ENCODE measurements at places on chromosomes 16 and 17.
A peak's percentile ranks its signal among the peaks of the same experiment; 100 is the strongest.

- no peak for DNase-seq
Observed at GRCh38 chr17:7114241-7114874, at the start of gene ASGR2. TSS of gene ASGR2 (minus strand) at chr17:7114822. CDS start at chr17:7114240, 582 bp downstream.

- DNase-seq: no peak
Observed at GRCh38 chr17:73663614-73664013, 19.4 kb upstream of the SDK2 start.

DNA sequence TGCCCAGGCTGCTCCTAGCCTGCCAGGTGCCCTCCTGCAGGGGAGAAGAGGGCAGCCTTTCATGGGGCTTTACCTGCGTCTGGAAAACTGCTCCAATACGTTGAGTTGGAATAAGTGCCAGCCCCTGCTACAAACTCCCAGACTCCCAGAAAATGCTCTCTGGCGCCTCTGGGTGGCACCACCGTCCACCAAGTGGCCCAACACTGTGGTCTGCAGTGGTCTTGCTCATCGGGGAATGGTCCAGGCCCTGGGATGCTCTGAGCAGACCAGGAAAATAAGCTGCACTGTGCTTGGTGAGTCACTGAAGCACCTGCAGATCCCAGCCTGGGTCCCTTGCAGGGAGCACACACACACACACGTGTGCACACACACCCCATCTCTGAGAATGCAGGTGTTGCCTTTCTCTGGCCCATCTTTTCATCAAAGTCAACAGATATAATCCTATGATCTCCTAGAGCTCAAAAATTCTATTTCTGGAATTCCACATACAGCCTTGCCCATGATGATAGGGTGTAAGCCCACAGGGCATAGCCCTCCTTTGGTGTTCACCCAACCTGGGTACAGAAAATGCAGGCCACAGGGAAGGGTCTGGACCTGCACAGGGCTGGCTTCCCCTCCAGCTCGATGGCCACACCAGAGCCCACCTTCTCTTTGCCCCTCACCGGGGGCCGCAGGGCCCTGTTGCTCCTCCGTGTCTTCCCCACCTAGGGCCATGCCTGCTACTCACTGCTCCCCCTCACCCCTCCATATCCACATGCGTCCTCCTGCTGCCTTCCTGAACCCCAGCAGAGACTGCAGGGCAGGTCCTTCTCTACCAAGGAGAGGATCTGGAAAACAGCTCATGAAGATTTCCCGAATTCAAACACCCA lies 20.5 kb downstream of the CDIP1 start:
- peak; percentile 49 for DNase-seq

DNA sequence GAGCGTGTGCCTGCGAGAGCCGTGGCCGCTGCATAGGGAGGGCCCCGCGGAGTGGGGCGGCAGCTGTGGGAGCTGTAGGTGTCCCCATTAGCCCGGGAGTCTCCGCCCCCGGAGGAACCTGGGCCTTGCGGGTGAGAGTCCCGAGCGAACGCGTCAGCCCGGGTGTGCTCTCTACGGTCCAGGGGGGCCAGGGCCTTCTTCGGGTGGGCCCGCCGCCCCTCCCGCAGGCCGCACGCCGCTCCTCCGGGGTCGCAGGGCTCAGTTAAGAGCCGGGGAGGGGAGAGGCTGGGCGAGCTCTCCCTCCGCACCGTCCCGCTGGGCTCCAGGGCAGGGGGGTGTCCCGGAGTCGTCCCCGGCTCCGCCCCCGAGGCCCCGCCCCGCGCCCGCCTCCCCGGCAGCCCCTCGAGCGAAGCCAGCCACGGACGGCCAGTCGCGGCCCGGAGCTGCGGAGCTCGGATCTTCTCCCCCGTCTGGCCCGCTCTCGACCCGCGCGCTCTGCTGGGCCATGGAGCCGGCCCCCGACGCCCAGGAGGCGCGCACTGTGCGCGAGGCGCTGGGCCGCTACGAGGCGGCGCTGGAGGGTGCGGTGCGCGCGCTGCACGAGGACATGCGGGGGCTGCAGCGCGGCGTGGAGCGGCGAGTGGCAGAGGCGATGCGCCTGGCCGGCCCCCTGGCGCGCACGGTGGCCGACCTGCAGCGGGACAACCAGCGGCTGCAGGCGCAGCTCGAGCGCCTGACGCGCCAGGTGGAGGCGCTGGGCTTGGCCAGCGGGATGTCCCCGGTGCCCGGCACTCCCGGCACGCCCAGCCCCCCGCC lies at the start of gene SMTNL2:
SMTNL2 (plus strand) TSS at position 429 of the 816 bp plus-strand sequence; CDS start at position 506, 77 bp downstream.
- no peak for DNase-seq

DNA sequence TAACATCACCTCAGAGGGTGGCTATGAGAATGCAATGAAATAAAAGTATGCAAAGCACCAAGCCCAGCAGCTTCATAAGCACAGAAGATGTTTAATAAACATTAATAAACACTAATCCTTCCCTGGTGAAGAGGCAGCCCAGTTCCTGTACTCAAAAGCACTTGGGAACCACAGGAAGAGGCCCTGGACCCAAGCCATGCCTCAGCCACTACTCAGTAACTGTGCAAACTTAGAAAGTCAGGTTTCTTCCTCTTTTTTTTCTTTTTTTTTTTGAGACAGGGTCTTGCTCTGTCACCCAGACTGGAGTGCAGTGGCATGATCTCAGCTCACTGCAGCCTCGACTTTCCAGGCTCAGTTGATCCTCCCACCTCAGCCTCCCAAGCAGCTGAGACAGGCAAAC lies 5.3 kb downstream of the ARHGAP17 start:
- DNase-seq: no peak

DNA sequence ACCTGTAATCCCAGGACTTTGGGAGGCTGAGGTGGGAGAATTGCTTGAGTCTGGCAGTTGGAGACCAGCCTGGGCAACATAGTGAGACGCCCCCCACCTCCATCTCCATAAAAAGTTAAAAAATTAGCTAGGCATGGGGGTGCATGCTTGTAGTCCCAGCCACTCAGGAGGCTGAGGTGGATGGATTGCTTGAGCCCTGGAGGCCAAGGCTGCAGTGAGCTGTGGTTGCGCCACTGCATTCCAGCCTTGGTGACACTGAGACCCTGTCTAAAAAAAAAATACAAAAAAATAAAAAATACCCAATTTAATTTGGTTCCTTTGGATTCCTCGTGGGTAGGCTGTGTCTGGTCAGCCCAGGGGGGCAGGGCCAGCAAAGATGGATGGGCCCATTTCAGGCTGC lies 26.1 kb upstream of the TAC4 start:
- no peak for DNase-seq

DNA sequence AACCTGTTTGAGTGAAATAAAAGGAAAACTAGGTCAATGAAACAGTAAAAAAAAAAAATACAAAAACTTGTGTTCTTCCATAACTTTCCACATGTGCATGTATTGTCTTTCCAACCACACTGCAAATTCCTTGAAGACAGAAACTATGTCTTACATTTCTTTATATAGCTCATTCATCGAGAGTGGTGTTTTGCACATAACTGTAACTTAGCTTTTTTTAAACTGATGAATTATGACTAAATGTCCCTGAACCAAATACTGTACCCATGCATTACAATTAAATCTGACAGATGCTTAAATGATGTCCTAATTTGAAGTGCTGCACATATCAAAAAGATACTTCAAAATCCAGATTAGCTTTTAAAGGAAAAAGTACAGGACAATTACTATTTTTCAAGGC lies 50.1 kb downstream of the BRIP1 start:
- DNase-seq: no peak

DNA sequence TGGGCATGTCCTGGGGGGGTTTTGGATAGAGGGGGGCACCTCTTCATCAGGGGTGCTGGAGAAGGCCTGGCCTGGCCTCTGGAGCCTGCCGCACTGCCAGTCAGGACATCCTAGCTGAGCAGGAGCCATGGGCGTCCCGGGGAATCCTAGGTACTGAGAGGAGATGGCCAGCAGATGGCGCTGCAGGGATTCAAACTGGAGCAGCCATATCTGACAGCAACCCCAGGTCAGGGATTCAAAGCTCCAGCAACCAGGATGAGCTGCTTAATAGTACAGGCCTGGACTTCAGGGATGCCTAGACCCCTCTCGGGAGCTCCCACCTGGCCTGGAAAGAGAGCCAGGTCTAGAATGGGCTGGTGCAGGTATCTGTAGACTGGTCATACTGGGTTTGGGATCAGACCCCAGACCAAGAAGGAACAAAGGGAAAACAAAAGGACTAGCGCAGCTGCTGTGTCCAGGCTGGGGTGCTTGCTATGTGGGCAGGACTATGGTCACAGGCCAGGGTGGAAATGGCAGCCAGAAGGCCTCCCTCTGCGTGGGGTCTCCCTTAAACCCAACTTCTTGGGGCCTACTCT lies 306.9 kb upstream of the RBFOX1 start:
- DNase-seq: peak; percentile 57

DNA sequence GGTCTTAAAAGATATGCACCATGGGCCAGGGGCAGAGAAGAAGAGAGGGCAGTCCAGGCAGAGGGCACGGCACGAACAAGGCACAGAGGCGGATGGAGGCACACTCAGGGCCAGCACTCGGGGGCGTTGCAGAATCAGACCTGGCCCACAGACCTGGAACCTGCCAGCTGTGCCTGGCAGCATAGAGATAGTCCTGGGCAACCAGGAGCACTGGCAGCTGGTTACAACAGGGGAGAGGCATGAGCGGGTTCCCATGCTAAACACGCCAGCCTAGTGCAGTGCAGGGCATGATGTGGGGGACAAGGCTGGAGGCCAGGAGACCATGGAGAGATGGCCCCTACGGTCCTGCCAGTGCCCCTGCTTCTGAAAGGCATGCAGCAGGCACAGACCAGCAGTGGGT lies 56.9 kb upstream of the RBFOX3 start:
- DNase-seq: no peak

- DNase-seq: no peak
Observed at GRCh38 chr17:20073055-20073979, 64.2 kb downstream of the SPECC1 start.

DNA sequence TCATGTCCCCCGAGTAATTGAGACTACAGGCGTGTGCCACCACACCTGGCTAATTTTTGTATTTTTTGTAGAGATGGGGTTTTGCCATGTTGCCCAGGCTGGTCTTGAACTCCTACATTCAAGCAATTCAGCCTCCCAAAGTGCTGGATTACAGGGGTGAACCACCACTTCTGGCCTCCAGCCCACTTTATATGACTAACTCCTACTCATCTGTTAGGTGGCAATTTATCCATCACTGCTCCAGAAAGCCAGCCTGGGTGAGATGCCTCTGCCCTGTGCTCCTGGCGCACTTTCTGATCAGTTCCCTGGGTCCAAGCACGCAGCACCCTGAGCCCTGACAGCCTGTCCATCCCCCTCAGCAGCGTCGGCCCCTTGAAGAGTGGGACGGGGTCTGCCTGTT lies 29.4 kb downstream of the ADAM11 start:
- DNase-seq: no peak

- no peak for DNase-seq
Observed at GRCh38 chr17:37045351-37045922, 96.7 kb downstream of the AATF start.

DNA sequence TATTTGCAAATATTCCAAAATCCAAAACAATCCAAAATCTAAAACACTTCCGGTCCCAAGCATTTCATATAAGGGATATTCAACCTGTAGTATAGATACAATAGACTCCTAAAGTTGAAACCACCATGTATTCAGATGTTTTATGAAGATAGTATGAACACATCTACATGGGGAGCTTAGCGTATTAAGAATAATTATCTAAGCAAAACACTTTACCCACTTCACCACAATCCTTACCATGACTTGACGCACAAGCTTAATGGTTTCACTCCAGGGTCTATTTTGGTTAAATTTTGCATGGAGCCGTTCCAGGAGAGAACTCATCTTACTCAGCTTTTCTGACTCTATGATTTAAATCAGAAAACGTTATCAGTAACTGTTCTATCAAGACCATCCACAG lies 3.5 kb downstream of the MED1 start:
- DNase-seq: no peak

- DNase-seq: peak; percentile 50
Observed at GRCh38 chr17:42618442-42619150, 9.1 kb downstream of the TUBG1 start.

GRCh38 chr16:9124908-9125584 lies 33.6 kb downstream of the HAPSTR1 start:
- no peak for DNase-seq

GRCh38 chr17:35912942-35913341 lies 17.6 kb downstream of the RDM1 start:
- no peak for DNase-seq

- no peak for DNase-seq
Observed at GRCh38 chr17:30547778-30548573, 70.8 kb downstream of the GOSR1 start.

GRCh38 chr17:18031955-18032354 lies 7.0 kb downstream of the ATPAF2 start:
- DNase-seq: no peak

- peak; percentile 26 for DNase-seq
Observed at GRCh38 chr17:8846768-8847211, 20.7 kb downstream of the PIK3R6 start.

DNA sequence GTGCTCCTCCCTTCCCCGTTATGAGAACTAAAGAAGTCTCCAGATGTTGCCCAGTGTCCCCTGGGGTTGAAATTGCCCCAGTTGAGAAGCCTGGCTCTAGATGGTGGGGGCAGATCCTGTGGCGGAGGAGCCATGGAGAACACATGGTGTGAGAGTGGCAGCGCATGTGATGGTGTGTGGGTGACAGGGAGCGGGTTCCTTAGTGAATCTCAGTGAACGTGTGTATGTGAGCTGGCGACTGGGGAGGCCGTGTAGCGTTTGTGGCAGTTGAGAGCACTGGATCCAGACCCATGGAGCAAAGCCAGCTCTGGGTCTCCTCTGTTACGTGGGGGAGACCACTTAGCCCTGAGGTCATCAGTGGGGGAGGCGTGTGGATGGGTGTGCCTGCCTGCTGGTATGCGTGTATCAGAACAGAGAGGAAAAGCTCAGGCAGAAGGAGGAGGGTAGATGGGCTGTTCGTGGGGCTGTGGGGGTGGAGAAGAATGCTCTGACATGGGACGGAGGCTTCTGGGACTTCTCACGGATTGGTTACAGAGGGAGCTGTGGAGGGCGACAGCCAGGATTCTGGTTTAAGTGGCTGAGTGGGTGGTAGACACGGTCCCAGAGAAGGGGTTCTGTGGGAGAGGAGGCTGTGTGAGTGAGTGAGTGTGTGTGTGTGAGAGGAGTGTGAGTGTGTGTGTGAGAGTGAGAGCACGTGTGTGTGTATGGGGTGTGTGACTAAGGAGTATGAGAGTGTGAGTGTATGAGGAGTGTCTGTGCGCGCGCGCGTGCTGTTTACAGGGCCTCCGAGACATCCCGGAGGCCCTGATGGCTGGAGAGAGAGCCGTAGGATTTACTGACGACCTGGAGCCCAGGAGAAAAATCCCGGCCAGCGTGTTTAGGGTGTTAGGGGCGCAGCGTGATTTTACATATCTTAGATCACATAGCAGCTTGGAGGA lies 193.8 kb downstream of the SNX29 start:
- no peak for DNase-seq
